ENCODE measurements at places on chromosomes 1 and 21. TPM values are rescaled to one million over a fixed set of nuclear protein-coding genes. Genes with fewer than 3 reads are reported as not detected.

- no peaks in the 10 kb centered on the region for H3K27me3 ChIP-seq
- H3K27ac ChIP-seq: peak overlapping the region; percentile 38
Measured at GRCh38 chr1:241638909-241639622, 1.1 kb downstream of the CHML start.

The SPRR3 gene
- total RNA-seq: not detected

DNA sequence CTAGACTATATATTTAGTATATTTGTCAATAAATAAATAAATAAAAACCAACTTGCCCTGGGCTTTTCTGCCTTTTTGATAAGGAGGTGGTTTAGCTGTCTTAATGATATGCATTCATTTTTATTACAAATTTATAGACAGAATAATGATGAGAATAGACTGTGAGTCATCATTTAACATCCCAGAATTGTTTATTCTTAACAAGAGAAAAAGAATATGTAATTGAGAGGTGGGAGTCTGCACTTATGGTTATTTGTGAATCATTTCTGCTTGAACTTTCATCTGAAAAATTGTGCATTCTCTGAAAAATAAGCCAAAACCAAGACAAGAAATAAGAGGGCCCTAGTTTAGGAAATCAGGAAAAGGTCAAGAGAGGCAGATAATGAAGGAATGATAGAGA lies 326.2 kb downstream of the COL11A1 start:
- no peaks in the 10 kb centered on the region for H3K4me1 ChIP-seq
- H3K36me3 ChIP-seq: peaks cover 7% of the 10 kb centered on the region
- no peak for DNase-seq

The TNFRSF4 gene
- 56.8 TPM for total RNA-seq

The MMP23B gene
- 4.9 TPM for total RNA-seq

DNA sequence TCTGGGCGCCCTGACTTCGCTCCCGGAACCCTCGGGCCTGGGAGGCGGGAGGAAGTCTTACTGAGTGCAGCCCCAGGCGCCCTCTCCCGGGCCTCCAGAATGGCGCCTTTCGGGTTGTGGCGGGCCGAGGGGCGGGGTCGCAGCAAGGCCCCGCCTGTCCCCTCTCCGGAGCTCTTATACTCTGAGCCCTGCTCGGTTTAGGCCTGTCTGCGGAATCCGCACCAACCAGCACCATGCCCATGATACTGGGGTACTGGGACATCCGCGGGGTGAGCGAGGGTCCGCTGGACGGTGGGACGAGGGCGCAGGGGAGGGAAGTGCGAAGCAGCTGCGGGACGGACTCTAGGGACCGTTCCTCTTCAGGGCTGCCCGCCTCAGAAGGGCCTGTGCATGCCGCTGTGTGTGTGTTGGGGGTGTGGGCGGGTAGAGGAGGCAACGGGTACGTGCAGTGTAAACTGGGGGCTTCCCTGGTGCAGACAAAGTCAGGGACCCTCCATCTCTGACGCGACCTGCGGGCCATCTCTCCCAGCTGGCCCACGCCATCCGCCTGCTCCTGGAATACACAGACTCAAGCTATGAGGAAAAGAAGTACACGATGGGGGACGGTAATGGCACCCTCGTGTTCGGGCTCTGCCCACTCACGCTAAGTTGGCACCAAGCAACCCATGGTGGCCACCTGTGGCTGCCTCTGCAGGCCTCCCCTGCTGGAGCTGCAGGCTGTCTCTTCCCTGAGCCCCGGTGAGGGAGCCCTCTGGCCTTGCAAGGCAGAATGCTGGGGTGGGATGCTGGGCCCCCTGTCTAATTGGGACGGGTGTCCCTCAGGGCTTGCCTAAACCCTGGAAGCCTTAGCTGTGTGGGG lies at the start of gene GSTM1:
Gene GSTM1, plus strand, starts transcription at position 177 of the 859 bp plus-strand sequence. Its CDS starts 57 bp downstream, at position 234.
- peaks cover 7% of the 10 kb centered on the region for H3K4me1 ChIP-seq
- H3K4me3 ChIP-seq: peak within 1 kb of the TSS; percentile 90
- no peaks in the 10 kb centered on the region for H3K27me3 ChIP-seq
- DNase-seq: no peak
- peaks cover 6% of the 10 kb centered on the region for H3K36me3 ChIP-seq

The LCE3E gene
- total RNA-seq: not detected

GRCh38 chr1:52238474-52238873 lies 96.6 kb downstream of the ZFYVE9 start:
- no peak overlapping the region for H3K4me3 ChIP-seq
- no peak overlapping the region for H3K27ac ChIP-seq
- no peaks in the 10 kb centered on the region for H3K36me3 ChIP-seq
- DNase-seq: no peak
- H3K27me3 ChIP-seq: peaks cover 8% of the 10 kb centered on the region
- peaks cover 6% of the 10 kb centered on the region for H3K4me1 ChIP-seq

DNA sequence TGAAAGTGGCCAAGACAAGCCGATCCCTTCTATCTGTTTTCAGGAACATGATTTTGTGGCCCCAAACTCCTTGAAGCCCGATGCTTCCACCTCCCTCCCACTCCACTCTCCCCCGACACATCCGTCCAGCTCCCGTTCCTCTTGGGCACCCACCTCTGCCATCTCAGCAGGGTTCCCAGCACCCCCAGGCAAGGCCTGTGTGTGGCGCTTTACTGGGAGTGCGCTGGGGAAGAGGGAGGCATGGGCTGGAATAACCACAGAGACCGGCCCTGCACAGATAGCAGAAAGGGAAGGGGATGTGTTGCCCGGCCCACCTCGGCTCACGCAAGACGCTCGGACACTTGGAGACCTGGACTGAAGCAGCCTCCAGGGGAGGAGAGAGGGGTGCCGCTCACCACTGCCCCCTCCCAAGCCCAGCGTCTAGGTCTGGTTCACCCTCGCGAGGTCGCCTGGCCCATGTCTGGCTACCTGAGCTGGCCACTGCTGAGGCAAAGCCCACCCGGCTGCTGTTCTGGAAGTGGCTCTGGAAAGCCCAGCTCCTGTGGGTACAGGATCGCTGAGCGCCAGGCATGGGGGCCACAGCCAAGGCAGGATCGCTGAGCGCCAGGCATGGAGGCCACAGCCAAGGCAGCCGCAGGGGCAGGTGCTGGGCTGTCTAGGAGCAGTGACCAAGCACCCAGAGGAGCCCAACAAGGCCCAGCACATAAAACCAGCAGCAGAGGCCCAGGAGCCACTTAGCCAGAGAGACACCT lies 23.8 kb upstream of the COL18A1 start:
- peak; percentile 28 for DNase-seq
- no peaks in the 10 kb centered on the region for H3K4me1 ChIP-seq
- H3K4me3 ChIP-seq: no peak overlapping the region

The TRPM2 gene
- 14.7 TPM for total RNA-seq

- H3K4me1 ChIP-seq: peaks cover 78% of the 10 kb centered on the region
- no peaks in the 10 kb centered on the region for H3K27me3 ChIP-seq
- H3K4me3 ChIP-seq: peak overlapping the region; percentile 45
- peak overlapping the region; percentile 99 for H3K27ac ChIP-seq
- peaks cover 21% of the 10 kb centered on the region for H3K36me3 ChIP-seq
Measured at GRCh38 chr1:206586501-206587445, 25.5 kb downstream of the EIF2D start.

The FMO3 gene
- not detected for total RNA-seq

The CFAP141 gene
- not detected for total RNA-seq

DNA sequence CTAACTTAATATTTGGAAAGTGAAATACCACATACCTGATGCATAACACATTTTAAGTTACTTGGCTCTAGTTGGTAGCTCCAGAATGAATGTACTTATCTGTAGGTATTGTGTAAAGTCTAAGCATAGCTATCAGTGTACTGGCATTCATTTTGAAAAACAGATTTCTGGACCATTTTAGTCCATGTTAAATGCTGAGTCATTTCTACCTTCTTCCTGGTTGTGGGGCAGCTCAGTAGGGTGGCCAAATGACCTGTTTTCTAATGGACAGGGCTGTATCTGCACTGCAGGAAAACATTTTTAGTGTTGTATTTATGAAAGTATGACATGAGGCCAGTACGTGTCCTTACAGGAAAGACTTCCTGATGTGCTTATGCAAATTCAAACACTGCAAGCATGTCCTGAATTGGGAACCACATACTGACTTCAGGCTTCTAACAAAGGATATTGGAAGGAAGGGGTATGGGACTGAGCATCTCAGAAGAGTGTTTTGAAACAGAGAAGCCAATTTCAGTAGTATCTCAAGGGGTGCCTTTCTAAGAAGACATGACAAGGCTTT lies 300.3 kb upstream of the B3GALT2 start:
- H3K4me3 ChIP-seq: no peak overlapping the region
- peaks cover 10% of the 10 kb centered on the region for H3K36me3 ChIP-seq
- no peak overlapping the region for H3K27ac ChIP-seq
- no peak for DNase-seq
- H3K27me3 ChIP-seq: no peaks in the 10 kb centered on the region
- peaks cover 6% of the 10 kb centered on the region for H3K4me1 ChIP-seq
